Neural crest cell (in vitro differentiated cells): ENCODE measurements at places on chromosomes 16 and 17. TPM values are rescaled to one million over a fixed set of nuclear protein-coding genes. Genes with fewer than 3 reads are reported as not detected.

SLC22A31 gene
- total RNA-seq, result 1.3 and 1.4 TPM in 2 replicates

DNA sequence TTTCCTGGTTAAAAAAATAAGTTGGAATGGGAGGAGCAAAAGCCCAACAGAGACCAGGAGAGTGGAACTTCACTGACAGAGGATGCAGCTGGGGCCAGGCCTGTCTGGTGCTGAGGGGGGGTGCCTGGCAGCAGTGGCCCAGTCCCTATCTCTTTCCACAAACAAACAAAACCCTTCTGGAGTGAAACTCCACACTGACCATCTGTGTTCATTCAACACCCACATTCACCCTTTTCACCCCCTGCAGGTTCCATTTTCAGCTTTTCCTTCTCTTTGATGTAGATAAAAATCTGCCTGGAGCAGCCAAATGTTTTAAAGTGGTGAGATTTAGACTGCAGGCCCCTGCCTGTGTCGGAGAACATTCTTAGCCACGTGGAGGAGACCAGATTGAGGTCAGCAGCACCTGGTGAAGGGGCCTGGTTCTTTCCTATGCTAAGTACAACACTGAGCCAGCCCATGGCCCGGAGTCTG is 161.4 kb upstream of the CDH11 start:
- H3K36me3 ChIP-seq, result no peaks in the 10 kb centered on the region
- no peaks in the 10 kb centered on the region for H3K27me3 ChIP-seq
- H3K4me3 ChIP-seq, result no peak overlapping the region
- peaks cover 38% of the 10 kb centered on the region for H3K4me1 ChIP-seq
- DNase-seq, result no peak
- no peak overlapping the region for H3K27ac ChIP-seq

TEX14 gene
- 0.21 and 0.48 TPM in 2 replicates for total RNA-seq

MMP2 gene
- 138 and 153 TPM in 2 replicates for total RNA-seq

- no peaks in the 10 kb centered on the region for H3K4me1 ChIP-seq
- H3K27ac ChIP-seq, result no peak overlapping the region
- H3K27me3 ChIP-seq, result peaks cover 2% of the 10 kb centered on the region
- no peaks in the 10 kb centered on the region for H3K36me3 ChIP-seq
Observed at GRCh38 chr16:88798073-88798472, 5.5 kb upstream of the CDT1 start.

DNA sequence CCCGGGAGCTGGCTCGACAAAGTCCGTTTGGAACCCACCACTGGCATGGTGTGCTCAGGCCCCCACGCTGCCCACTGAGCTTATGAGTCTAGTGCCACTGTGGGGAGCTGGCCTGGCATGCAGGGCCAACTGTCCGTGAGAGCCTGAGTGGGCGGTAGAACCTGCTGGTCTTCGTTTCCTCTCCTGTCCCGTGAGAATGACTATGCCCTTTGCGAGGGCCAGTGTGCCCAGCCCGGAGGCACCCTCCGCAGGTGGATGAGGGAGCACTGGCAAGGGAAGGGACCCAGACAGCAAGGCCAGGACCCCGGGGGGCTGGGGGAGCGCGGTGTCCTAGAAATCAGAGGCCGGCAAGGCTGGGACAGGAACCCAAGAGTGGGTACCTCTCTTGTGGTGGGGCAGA is 3.2 kb downstream of the BAIAP3 start:
- no peak for DNase-seq
- H3K36me3 ChIP-seq, result no peaks in the 10 kb centered on the region
- peaks cover 7% of the 10 kb centered on the region for H3K4me1 ChIP-seq
- H3K27ac ChIP-seq, result no peak overlapping the region
- no peak overlapping the region for H3K4me3 ChIP-seq

PEMT gene
- 39.2 and 43.0 TPM in 2 replicates for total RNA-seq

DNA sequence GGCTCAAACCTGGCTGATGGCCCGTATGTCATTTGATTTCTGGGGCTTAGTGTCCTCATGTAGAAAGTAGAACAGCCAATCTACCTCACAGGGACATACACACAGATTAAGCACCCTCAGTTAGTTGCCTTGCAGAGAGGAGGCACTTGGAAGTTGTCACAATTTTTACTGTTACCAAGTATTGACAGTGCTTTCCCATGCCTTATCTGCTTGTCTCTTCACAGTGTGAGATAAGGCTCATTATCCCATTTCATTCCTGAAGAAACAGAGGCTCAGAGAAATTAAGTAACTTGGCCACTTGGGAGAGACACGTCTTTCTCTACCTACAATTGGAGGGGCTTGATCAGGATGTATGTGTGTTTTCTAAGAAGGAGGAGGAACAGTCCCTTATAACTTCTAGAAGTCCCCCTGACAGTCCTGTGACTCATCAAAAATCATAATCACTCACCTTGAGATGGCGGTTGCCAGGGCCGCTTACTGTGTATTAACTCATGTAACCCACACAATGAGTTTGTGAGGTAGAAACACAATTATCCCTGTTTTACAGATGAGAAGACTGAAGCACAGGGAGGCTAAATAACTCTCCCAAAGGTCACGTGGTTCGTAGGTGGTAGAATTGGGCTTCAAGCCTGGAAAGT is 56.9 kb upstream of the LHX1 start:
- H3K27ac ChIP-seq, result no peak overlapping the region
- H3K36me3 ChIP-seq, result no peaks in the 10 kb centered on the region
- peaks cover 9% of the 10 kb centered on the region for H3K4me1 ChIP-seq
- no peak for DNase-seq

ATAD5 gene
- total RNA-seq, result 24.0 and 26.3 TPM in 2 replicates

ABCA8 gene
- 12.1 and 13.3 TPM in 2 replicates for total RNA-seq

DNA sequence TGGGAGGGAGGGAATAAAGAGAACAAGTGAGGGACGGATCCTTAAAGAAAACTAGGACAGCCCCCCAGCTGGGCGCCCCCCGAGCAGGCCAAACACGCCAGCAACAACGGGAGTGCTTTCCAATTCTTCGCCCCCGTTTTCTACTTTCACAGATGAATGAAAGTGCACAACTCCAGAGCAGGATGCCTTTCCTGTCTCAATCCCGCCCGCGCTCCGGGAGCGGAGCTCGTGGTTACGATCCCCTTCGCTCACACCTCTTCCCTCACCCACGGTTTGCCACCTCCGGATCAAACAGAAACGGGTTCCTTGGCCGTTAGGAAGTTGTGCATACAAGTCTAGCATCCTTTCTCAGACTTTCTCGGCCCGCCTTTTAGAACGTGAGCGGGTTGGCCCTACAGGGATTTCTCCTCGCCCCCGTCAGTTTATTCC is 680 bp downstream of the SKA2 start:
- DNase-seq, result peak; percentile 37
- H3K4me3 ChIP-seq, result no peak overlapping the region
- no peaks in the 10 kb centered on the region for H3K27me3 ChIP-seq
- no peaks in the 10 kb centered on the region for H3K36me3 ChIP-seq
- peaks cover 61% of the 10 kb centered on the region for H3K4me1 ChIP-seq
- H3K27ac ChIP-seq, result no peak overlapping the region

DNA sequence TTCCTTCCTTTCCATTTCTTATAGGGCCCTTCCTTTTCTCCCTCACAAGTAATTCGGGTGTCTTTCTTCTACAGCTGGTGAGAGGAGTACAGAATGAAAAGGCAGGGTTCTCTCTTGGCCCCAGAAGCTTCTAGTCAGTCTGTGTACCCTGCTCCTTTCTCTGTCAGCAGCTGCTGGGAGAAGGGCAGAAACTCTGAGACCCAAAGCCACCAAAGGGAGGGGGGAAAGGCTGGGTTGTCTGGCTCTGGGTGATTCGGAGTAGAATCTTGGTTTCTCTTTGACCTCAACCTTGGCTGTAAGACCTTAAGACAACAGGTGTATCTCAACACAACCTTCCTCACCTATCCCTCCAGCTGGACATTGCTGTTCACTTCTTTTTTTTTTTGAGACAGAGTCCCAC is 3.3 kb upstream of the NR1D1 start:
- no peaks in the 10 kb centered on the region for H3K36me3 ChIP-seq
- H3K4me3 ChIP-seq, result no peak overlapping the region
- no peak overlapping the region for H3K27ac ChIP-seq

GRCh38 chr16:72132726-72133125 is 39.1 kb downstream of the DHX38 start:
- H3K27me3 ChIP-seq, result no peaks in the 10 kb centered on the region
- no peaks in the 10 kb centered on the region for H3K4me1 ChIP-seq
- H3K36me3 ChIP-seq, result no peaks in the 10 kb centered on the region
- no peak for DNase-seq
- H3K27ac ChIP-seq, result no peak overlapping the region
- no peak overlapping the region for H3K4me3 ChIP-seq

RNF222 gene
- total RNA-seq, result not detected in 2 replicates

DNA sequence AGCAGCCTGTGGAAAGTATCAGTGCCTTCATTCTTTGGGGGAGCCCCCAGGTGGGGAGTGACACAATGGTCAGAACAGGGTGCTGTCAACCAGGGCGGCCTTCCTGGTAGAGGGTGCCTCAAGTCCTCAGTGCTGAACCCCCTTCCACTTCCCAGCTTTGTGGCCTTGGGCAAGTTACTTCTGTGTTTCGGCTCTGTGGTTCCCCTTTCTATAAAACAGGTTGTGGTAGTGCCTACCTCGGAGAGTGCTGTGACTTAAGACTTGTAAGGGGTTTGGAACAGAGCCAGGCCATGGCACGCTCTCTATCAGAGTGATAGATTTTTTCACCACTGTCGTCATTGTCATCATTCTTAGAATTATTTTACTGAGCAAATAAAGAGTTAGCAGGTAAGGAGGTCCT is 141.1 kb downstream of the CCDC182 start:
- no peak for DNase-seq
- H3K27ac ChIP-seq, result peak overlapping the region; percentile 2
- H3K4me1 ChIP-seq, result peaks cover 37% of the 10 kb centered on the region
- no peaks in the 10 kb centered on the region for H3K27me3 ChIP-seq
- no peak overlapping the region for H3K4me3 ChIP-seq

DNA sequence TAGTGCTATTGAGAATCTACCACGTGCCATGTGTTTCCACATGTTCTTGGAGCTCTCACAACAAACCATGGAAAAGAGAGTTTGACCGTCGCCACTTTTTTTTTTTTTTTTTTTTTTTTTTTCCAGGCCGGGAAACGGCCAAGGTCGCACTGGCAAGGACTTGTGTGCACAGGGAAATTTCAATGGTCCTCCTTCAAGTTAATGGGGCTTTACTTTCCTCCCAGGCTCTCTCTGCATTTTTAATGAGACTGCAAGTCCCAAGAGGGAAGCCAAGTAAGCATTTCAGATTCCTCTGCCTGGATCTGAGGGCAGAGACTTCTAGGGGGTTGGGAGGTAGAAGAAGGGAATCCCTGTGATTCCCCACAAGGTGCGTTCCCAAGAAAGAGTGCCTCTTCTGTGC is 94.7 kb upstream of the MPHOSPH6 start:
- H3K36me3 ChIP-seq, result no peaks in the 10 kb centered on the region
- DNase-seq, result no peak
- H3K4me3 ChIP-seq, result no peak overlapping the region
- H3K4me1 ChIP-seq, result peaks cover under 1% of the 10 kb centered on the region
- no peak overlapping the region for H3K27ac ChIP-seq

DNA sequence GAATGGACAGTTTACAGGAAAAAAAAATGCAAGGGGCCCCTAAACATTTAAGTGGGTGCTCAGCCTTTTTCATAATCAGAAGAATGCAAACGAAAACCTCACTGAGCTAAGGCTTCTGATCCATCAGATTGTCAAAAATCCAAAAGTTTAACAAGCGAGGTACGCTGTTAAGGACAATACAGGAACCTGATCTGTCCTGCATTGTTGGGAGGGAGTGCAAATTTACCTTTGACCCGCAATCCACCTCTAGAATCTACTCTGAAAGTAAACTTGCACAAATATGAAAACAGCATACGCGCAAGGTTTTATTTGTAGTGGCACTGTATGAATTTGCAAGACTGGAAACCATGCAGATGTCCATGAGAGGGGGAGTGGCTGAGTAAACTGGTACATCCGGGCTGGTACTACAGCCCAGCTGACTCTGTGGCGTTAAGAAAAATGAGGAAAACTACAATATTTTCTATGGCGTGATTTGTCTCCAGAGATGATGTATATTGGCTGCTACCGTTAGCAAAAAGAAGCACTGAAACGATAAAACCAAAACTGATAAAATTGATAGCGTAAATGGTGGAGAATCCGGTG is 28.8 kb upstream of the ST6GALNAC1 start:
- no peaks in the 10 kb centered on the region for H3K36me3 ChIP-seq
- no peak for DNase-seq
- peak overlapping the region; percentile 91 for H3K4me3 ChIP-seq
- peaks cover 24% of the 10 kb centered on the region for H3K4me1 ChIP-seq
- H3K27me3 ChIP-seq, result no peaks in the 10 kb centered on the region
- peak overlapping the region; percentile 87 for H3K27ac ChIP-seq

DNA sequence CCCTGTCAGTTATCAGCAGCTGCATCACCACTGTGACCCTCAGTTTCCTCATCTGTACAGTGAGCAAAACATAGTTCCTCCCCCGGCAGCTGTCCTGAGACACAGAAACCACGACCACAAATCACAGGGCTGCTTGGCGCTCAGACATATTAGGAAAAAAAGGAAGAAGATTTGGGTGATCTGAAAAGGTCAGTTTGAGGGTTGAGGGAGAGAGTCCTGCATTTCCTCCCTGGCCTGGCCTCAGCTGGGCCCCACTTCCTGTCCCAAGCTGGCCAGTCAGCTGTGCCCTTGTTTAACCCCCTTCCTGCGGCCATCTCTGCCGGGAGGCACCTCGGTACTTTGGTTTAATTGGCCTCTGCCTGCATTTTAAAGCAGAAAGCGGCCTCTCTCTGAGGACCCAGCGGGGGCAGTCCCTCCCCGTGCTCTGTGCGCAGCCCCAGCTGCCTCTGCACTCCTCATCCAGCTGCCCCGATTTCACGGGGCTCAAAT is 24.0 kb upstream of the CIBAR2 start:
- peak overlapping the region; percentile 73 for H3K27ac ChIP-seq
- H3K4me3 ChIP-seq, result peak overlapping the region; percentile 32
- H3K4me1 ChIP-seq, result peaks cover 22% of the 10 kb centered on the region
- no peaks in the 10 kb centered on the region for H3K36me3 ChIP-seq

DNA sequence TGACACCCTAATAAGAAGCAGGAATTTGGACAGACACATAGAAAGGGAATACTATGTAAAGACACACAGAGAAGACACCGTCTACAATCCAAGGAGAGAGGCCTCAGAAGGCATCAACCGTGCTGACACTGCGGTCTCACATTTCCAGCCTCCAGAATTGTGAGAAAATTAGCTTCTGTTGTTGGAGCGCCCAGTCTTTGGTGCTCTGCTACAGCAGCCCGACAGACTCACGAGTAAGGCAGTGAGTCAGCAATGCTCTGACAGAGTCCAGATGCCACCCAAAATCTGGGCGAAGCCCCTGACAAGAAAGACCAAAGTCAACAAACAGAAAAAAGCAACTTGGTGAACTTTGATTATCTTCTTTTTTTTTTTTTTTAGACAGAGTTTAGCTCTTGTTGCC is 32.5 kb upstream of the RAI1 start:
- DNase-seq, result no peak
- peaks cover 2% of the 10 kb centered on the region for H3K27me3 ChIP-seq
- H3K4me1 ChIP-seq, result no peaks in the 10 kb centered on the region
- peaks cover 5% of the 10 kb centered on the region for H3K36me3 ChIP-seq
- H3K4me3 ChIP-seq, result no peak overlapping the region
- no peak overlapping the region for H3K27ac ChIP-seq

TLE7 gene
- not detected in 2 replicates for total RNA-seq

CD7 gene
- not detected in 2 replicates for total RNA-seq

- no peaks in the 10 kb centered on the region for H3K27me3 ChIP-seq
- DNase-seq, result no peak
- H3K4me1 ChIP-seq, result no peaks in the 10 kb centered on the region
- H3K4me3 ChIP-seq, result no peak overlapping the region
Observed at GRCh38 chr16:89123831-89124100, 30.1 kb downstream of the ACSF3 start.
